ENCODE measurements at places on chromosomes 11 and 22.

- DNase-seq: no peak
Measured at GRCh38 chr11:129295746-129296145, 79.9 kb upstream of the BARX2 start.

DNA sequence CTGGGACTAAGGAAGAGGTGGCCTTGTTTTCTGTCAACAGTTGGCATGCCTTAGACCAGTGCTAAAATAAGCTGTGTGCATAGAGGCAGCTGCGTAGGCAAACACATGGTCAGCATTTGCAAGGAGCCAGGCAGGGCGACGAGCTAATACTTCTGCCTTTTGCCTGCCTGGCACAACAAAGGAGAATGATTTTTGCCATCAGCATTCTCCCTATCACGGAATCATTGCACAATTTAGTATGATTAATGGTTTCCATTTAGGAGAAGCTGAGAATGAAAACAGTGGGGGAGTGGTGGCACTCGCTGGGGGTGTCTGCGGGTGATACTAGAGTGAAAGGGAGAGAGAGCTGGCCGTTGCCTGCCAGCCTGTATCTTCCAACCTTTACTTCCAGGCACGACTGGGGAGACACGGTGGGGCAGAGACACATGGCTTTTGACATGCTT is 336.0 kb downstream of the CADM1 start:
- DNase-seq: no peak

- DNase-seq: no peak
Measured at GRCh38 chr11:78038697-78039313, 15.7 kb upstream of the KCTD14 start.

DNA sequence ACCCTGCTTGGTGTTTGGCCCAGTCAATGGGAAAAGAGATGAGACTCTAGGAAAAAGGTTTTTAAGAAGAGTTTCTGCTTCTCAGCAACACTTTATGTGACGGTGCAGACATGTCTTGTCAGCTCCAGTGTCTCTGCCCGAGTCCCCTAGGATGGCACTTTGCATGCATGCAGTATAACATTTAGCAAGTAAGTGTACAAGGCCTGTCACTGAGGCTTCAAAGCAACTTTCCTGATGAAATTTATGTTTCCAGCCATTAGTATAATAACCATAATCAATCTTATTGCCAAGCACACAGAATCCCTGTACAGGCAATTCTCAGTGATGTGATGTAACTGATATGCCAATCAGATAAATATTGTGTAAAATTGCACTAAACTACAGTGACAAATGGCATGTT is 248.1 kb upstream of the PLET1 start:
- no peak for DNase-seq

GRCh38 chr11:122190768-122191167 is 74.8 kb upstream of the BLID start:
- DNase-seq: no peak

- DNase-seq: no peak
Measured at GRCh38 chr11:129856036-129856435, 39.3 kb downstream of the NFRKB start.

GRCh38 chr22:22080270-22080669 is 97.7 kb upstream of the TOP3B start:
- no peak for DNase-seq

- DNase-seq: peak; percentile 67
Measured at GRCh38 chr22:35733791-35734516, 16.3 kb downstream of the APOL5 start.

GRCh38 chr11:30992513-30992849 is 377.1 kb downstream of the DCDC1 start:
- DNase-seq: peak; percentile 65

GRCh38 chr11:104925850-104926249 is 27.6 kb upstream of the CASP12 start:
- DNase-seq: no peak

GRCh38 chr11:16780146-16780545 is 41.7 kb downstream of the C11orf58 start:
- no peak for DNase-seq
